Stimulated activated CD8-positive, alpha-beta memory T cell treated with anti-CD3 and anti-CD28 coated beads, Interleukin-4, amount 100 ng/mL, for 1 hour (primary cell): ENCODE measurements at places on chromosomes 11 and 22.

GRCh38 chr11:20162824-20163782 lies 2.8 kb upstream of the DBX1 start:
- no peak for DNase-seq

GRCh38 chr11:68213555-68214172 lies 568 bp upstream of the KMT5B start:
- peak; percentile 65 for DNase-seq

GRCh38 chr11:35228328-35228725 lies 89.4 kb downstream of the CD44 start:
- DNase-seq = no peak

GRCh38 chr22:44496844-44497217 lies 1.2 kb downstream of the RTL6 start:
- DNase-seq = no peak

DNA sequence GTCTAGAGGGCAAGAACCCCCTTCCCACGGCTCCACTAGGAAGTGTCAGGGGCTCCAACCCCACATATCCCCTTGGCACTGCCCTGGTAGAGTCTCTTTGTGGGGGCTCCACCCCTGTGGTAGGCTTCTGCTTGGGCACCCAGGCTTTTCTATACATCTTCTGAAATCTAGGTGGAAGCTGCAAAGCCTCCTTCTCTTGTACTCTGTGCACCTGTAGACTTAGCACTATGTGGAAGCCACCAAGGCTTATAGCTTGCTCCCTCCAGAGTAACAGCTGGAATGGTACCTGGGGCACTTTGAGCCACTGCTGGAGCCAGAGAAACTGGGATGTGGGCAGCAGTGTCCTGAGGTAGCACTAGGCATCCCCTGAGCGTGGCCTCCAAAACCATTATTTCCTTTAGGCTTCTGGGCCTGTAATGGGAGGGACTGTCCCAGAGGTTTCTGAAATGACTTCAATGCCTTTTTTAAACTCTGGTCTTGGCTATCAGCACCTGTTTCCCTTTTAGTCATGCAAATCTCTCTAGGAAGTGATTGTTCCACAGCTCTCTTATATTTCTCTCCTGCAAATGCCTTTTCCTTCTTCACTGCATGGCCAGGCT lies 68.4 kb downstream of the TRAF6 start:
- no peak for DNase-seq
